ENCODE measurements at places on chromosomes 3 and 15.

- DNase-seq, result no peak
Observed at GRCh38 chr15:38899300-38899699, 334.7 kb upstream of the RASGRP1 start.

DNA sequence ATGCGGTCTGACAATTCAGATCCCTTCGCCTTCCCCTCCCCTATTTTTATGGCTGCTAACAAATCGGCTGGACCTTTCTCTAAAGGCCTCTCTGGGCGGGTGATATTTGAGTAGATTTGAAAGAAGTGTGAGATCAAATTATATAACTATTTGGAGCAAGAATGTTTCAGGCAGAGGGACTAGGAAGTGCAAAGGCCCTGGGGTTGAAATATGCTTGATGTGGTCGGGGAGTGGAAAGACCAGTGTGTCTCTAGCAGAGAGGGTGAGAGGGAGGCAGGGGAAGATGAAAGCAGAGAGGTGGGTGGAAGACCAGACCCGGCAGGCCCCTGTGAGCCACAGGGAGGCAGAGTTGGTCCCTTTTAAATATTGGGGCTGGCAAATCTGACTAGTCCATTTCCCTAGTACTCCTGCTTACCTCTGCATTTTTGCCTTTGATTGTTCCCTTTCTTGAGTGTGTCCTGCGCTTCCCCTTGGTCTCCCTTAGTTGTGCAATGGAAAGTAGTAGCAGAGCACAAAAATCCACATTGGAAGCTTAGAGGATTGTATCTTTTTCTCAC is 32.3 kb downstream of the SLCO3A1 start:
- no peak for DNase-seq

DNA sequence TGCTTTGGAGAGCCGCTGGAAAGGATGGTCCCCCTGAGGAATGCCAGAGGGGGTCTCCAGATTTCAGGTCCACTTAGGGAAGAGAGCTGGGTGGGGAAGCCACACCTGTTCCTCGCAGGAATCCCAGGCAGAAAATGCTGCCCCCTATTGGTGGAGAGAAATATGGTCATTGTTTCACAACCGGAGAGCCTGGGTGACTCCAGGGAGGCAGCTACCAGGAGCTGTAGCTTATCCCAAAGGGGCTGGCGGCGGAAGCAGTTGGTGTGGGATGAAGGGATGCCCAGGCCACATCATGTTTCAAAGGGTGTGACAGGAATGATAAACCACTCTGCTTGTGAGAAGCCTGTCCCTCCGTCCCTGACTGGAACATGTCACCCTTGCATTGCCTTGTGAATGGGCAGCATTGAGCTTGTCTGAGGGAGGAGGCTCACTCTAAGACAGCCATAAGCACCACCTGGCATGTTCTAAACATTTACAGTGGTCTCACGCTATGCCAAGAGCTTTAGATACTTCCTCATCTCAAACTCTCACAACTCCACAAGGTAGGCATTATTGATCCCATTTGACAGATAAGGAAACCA is 34.5 kb downstream of the POMGNT2 start:
- DNase-seq, result no peak

GRCh38 chr3:38490281-38491030 is 5.7 kb upstream of the EXOG start:
- DNase-seq, result no peak

DNA sequence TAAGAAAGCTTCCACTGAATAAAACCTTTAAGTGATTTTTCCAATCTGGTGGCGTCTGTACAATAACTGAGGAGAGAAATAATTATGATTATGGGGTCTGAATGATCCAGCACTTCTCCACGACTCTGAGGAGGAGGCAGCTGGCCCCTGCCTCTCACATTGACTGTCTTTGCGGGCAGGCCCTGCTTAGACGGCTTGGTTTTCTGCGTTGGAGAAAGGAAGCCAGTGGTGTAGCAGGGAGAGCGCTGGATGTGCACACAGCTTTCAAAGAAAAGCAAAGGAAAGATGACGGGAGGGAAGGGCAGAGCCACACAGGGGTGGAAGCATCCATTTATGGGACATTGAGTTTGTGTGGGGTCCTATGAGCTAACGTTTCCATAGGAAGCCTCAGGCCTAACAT is 62.5 kb downstream of the MGLL start:
- no peak for DNase-seq

GRCh38 chr3:104519068-104519467 is 847.6 kb upstream of the ALCAM start:
- no peak for DNase-seq

DNA sequence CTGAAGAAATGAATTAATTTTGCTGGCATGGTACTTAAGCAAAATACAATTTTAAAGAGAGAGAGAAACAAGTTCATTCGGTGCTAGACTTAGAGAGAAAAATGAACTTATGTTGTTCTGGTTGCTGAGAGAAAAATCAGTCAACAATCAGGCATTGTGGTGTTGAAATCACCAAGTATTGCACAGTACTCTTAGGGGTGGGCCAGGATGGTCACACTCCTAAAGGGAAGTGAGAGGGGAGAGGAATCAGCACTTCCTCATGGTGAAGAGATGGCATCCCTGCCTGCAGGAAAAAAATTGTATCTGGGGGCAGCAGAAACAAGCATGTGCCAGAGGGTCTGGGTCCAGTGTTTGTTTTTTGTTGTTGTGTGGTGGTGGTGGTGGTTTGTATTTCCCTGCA is 7.0 kb upstream of the DMXL2 start:
- no peak for DNase-seq

DNA sequence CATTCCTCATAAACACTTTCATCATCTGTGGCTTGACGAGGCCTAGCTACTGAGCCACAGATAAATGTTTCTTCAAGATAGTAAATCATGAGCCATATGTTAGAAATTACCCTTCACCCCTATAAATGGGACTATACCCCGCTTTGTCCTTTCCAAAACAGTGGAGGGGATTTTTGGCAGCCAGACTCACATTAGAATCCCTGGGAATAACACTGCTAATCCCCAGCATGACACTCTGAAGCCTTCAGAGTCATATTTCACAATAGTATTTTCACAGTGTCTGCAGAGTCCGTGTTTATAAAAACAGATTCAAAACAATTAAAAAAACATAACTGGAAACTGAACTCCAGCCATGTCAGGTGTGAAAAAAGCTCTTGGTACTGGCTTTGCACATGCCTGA is 271.6 kb downstream of the ERC2 start:
- DNase-seq, result no peak

DNA sequence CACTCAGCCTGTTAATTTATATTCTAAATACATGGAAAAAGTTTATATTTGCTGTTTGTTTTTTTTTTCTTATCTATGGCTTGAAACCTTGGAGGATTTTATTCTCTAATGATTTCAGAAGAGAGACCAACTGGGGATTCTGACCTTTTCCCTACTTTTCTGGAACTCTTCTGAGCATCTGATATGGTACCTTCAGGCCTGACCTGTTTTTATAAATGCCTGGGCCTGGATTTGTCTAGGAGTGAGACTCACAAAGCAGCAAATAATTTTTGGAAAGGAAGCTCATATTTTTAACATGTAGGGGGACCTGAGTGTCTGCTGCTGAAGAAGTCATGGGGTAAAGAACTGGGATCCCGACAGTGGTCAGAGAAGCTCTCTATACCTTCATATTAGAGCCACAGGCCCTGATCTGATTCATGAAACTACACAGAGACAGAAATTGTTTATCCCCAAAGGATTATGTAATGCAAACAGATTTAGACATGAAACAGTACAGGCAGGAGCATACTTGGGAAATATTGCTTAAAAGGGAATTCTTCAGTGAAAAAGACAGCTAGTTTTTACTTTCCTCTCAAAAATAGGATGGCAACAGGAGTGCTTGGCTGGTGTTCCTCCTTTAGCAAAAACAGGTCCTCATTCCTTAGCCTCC is 15.9 kb downstream of the PPM1L start:
- no peak for DNase-seq

DNA sequence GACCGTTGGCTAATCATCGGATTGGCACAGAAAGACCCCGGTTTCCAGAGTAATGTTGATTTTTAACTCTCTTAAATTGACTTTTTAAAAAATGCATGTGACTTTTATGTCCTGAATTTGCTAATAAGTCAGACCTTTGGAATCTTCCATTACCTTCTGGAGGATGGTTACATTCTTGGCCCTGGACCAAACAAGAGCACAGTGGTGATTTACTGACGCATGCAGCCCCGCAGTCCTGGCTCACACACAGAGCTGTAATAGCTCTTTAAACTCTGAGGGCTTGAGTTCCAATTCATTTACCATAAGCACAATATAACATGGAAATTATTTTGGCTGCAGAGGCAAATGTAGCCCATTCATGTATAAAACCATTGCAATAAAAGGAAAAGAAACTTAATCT is 25.1 kb downstream of the SOX14 start:
- DNase-seq, result no peak

DNA sequence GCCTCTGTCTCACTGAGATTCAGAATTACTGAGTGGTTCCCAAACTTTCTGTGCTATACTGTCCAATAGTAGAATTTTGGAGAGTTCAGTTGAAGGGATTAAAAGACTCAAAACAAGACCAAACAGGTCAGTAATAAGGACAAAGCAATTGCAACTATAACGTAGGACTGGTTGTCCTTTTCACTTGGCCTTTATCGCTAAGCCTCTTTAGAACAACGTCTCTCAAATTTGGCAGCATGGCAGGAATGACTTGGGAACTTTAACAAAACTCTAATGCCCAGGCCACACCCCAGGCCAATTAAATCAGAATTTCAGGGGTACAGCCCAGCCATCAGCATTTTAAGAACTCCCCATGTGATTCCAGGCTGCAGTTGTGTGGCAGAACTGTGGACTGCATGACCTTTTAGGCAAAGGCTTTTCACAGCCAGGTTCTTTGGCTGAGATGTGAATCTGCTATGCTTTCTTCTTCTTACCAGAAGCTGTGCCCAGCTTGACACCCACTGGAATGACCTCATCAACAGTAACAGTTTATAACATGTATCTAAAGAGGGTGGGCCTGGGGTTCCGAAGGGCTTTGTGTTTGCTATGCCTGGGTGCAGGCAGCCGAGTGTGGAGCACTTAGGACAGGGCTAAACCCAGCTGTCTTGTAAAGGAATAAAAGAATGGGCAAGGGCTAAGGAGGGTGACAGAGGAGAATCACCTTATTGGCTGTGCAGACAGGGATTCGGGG is 226.2 kb upstream of the PRICKLE2 start:
- DNase-seq, result no peak

GRCh38 chr3:23856286-23856685 is 50.5 kb downstream of the UBE2E1 start:
- no peak for DNase-seq

DNA sequence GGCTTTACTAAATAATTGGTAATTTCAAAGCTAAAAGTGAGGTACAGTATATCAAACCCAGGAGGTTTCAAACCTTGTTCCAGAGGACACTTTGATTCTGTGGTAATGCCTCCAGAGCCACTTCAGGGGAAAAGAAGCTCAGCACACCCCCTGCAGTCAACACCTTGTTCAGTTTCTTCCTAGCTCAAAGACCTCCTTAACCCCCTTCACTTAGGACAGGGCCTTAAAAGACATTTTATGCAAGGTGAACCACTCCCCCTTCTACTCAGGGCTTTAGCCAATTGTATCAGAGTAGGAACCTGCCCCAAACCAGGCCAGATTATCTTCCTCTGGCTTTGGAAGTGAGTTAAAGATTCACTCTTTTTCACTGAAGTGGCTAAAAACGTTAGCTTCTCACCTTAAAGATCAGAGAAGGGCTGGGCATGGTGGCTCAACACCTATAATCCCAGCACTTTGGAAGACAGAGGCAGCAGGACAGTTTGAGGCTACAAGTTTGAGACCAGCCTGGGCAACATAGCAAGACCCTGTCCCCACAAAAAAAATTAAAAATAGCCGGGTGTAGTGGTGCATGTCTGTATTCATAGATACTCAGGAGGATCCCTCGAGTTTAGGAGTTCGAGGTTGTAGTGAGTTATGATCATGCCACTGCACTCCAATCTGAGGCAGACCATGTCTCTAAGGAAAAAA is 3.4 kb downstream of the DENND6A start:
- no peak for DNase-seq

GRCh38 chr3:153079386-153079785 is 82.6 kb upstream of the RAP2B start:
- no peak for DNase-seq

- no peak for DNase-seq
Observed at GRCh38 chr3:149310796-149311534, 22.5 kb downstream of the TM4SF18 start.

- DNase-seq, result no peak
Observed at GRCh38 chr15:78923015-78923414, 21.8 kb downstream of the CTSH start.

- DNase-seq, result no peak
Observed at GRCh38 chr3:143769616-143770015, 78.7 kb downstream of the SLC9A9 start.

DNA sequence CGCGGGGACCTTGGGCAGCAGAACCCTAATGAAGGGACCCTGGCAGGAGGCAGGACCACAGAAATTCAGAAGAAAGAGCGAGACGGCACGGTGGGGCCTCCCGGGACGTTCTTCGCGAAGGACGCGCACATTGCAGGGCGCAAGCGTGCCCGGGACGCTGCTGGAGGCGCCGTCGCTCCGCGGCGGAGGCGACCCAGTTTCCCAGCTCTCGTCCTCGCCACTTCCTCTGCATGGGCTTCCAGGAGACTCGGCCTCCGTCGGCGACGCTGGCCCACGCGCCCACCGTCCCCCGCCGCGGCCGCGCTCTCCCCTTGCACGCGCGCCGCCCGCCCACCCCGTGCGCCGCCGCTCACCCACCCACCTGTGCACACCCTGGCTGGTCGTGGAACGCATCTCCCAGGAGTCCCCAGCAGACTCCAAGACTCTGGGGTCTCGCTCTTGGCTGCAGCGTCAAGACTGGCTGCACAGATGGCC is 31.8 kb upstream of the SMAD3 start:
- DNase-seq, result no peak

GRCh38 chr3:46883054-46883829 is 5.7 kb downstream of the PTH1R start:
- no peak for DNase-seq

- DNase-seq, result no peak
Observed at GRCh38 chr15:41809526-41810220, 18.2 kb upstream of the JMJD7 start.

GRCh38 chr15:34719695-34720094 is 35.1 kb downstream of the GJD2 start:
- DNase-seq, result no peak

GRCh38 chr3:169666076-169666375 is 2.5 kb upstream of the MECOM start:
- DNase-seq, result no peak

DNA sequence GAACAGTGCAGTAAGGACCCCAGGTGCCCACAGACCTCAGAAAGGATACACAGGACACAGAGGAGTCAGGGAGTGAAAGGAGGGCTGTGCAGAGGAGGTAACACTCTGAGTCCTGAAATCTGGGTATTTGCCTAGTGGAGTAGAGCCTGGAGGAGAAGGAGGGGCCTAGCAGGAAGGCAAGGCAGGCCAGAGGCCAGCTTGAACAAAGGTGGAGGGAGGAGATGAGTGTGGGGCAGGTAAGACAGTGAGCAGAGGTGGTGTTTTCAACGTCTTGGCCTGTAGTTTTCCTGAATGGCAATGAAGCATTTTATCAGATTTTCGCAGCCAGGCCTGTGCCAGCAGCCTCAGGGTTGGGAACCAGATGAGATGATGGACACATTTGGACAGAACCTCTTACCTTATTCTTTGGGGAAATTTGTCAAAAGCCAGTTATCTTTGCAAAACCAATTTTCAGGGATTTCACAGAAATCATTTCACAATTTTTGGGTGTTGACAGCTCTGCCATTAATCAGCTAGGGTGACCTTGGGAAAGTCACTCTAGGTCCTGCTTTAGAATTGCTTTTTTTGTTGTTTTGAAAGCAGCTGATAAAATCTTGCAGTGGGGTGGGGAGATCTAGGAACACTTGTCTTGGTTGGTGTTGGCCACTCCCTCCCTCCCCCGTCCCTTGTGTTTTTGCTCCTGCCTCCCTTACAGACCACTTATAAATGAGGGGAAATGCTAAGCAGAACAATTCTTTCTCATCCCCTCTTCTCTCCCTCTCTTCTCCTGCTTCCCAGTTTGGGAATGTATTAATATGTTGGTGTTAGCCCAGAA is 38.4 kb downstream of the SPSB4 start:
- DNase-seq, result no peak
